ENCODE measurements at places on chromosomes 11 and 22. TPM values are rescaled to one million over a fixed set of nuclear protein-coding genes. Genes with fewer than 3 reads are reported as not detected.
A peak's percentile ranks its signal among the peaks of the same experiment; 100 is the strongest.

DNA sequence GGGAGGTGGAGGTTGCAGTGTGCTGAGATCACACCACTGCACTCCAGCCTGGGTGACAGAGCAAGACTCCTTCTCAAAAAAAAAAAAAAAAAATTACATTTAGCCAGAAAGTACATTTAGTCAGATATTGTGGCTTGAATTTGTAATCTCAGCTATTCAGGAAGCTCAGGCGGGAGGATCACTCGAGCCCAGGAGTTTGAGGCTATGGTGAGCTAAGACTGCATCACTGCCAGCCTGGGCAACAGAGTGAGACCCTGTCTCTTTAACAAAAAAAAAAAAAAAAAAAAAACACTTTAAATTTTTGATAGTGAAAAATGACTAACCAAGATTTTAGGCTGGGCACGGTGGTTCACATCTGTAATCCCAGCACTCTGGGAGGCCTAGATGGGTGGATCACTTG, 27.3 kb downstream of the MRTFA start:
- DNase-seq, result no peak

DNA sequence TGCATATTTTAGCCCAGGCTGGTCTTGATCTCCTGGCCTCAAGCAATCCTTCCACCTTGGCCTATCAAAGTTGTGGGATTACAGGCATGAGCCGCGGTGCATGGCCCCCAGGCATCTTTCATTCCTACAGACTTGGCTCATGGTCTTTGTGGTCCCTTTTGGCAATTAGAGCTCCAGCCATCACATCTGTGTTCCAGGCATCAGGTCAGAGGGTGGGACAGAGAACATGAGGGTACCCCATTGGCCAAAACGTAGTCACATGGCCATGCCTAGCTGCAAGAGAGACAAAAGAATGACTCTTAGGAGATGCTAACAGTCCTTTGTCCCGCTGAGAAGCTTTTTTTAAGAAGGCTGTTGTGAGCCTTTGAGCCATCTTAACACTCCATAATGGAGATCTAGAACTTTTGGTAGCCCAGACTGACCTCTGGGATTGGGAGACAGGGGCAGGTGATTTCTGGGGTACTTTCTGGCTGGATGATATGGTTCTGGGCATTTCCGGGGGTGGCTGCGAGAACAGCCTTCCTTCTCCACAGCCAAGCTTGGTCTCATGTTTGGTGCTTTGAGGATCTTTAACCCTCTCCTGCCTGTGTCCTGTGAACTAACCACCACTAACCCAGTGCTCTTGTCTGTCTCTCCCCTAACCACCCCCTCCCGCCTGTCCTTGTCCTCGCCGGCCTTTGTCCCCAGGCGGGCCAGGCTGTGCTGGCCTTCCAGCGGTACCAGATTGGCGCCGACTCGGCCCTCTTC, 18.4 kb upstream of the TAB1 start:
- no peak for DNase-seq

DNA sequence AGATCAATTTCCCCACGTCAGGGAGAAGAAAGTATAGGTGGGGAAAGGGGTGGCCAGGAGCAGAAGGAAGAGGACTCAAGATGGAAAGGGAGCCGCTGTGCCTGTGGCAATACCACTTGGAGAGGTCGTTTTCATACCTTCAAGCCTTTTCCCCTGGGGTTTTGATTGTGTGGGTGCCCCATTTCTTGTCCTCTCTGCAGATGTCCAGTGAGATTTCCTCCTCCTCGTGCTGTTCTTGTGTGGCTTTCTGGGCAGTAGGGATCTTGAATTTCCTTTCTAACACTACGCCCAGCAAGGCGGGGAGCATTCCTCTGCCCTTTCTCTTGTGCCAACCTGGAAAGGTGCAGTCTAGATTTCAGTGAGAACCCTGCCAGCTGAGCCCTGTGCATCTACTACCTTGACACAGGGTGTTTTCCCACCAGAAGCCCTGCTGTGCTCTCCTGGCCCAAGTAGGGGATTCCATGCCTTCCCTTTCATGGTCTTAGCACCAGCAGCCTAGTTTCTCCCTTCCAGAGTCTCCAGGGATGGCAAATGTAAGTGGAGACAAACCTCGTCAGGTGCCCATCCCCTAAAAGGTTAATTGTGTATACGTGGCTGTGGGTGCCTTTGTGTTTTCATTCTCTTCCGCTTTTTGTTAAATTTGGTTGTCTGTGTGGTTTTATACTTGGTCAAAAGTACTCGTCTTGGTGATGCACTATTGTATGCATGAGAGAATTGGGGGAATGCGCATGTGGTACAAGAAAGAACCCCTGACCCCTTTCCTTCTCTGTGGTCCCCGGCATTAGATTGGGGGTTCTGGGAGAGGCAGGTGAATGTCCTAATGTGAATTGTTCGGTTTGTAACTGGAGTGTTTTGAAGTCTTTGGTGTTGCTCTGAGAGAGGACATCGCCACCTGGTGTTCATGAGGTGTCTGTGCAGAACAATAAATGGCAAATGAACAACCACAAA, 71.4 kb upstream of the MPEG1 start:
- DNase-seq, result peak; percentile 43

TYMP gene
- 56.6 TPM for total RNA-seq

GRCh38 chr11:77181226-77181625, 53.2 kb downstream of the MYO7A start:
- no peak for DNase-seq

CD6 gene
- 0.14 TPM for total RNA-seq

DNA sequence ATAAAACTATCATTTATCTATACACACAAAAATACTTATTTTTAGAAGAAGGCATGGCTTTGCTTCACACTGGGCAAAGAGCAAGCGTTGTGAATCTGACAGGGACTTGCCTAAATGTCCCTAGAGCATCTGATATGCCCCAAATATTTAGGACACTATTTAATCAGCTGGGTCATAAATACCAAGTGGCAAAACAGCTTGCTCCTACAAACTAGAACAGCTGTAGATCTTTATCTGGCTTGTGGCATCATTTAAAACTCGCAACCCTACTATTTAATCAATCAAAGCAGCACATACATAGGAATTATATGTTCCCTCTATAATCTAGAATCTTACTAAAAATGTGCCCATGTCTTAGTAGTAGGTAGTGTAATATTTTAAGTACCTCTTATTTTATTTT, 999.5 kb downstream of the JRKL start:
- DNase-seq, result no peak
